ENCODE measurements at places on chromosomes 16 and 17.

- DNase-seq, result no peak
These were observed 673.8 kb downstream of the MAF start for GRCh38 chr16:78926723-78927210.

GRCh38 chr17:13594310-13594709 is 7.4 kb downstream of the HS3ST3A1 start:
- DNase-seq, result no peak

- DNase-seq, result no peak
These were observed 43.6 kb upstream of the HAPSTR1 start for GRCh38 chr16:9047689-9048301.

DNA sequence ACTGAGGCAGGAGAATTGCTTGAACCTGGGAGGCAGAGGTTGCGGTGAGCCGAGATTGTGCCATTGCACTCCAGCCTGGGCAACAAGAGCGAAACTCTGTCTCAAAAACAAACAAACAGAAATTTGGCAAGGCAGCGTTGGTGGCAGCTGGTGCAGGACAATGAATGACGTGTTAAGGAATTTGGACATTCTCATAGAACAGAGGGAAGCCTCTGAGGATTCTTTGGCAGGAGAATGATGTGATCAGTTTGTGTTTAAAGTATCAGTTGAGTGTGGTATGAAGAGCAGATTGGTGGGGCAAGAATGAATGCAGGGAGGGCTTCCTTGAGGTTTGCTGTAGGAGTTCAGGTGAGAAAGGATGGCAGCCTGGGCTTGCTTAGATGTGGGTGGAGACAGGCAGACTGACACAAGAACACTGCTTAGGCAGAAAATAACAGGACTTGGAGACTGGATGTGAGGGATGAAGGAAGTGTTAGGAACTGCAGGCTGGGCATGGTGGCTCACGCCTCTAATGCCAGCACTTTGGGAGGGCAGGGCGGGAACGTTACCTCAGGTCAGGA is 4.8 kb downstream of the CYB5D2 start:
- DNase-seq, result no peak

- DNase-seq, result no peak
These were observed 40.3 kb downstream of the HOXB1 start for GRCh38 chr17:48490451-48490892.

- no peak for DNase-seq
These were observed 28.4 kb upstream of the FOXK2 start for GRCh38 chr17:82491196-82491530.

GRCh38 chr16:89969741-89970410 is 21.3 kb downstream of the DEF8 start:
- no peak for DNase-seq

DNA sequence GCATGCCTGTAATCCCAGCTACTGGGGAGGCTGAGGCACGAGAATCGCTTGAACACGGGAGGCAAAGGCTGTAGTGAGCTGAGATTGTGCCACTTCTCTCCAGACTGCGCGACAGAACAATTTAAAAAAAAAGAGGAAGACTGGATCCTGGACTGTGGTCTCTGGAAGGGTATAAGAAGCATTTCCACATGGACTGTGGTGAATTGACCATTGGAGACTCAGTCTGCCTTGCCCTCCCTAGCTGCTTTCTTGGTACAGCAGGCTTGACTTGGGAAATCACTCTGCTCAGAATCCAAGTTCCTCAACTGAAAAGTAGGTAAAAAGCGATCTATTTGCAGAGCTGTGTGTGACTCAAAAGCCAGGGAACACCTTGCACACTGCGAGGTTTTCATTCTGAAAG is 1.0 kb upstream of the MGRN1 start:
- DNase-seq, result no peak

DNA sequence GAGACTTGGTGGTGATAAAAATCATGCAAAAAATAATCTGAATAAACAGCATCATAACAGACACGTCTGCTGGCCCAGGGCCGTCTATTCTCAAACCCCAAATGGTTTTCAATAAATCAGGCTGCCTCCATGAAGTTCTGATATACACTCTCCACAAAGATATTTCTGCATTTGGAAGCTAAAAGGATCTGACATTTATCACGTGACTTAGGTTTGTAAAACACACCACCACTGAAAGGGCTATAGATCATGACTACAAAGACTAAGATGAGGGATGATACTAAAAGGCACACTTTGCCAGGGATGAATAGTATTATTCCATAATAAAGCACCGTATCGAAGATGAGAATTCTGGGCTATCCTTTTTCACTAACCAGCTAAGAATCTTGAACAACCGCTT is 67.6 kb upstream of the ADAMTS18 start:
- DNase-seq, result no peak

DNA sequence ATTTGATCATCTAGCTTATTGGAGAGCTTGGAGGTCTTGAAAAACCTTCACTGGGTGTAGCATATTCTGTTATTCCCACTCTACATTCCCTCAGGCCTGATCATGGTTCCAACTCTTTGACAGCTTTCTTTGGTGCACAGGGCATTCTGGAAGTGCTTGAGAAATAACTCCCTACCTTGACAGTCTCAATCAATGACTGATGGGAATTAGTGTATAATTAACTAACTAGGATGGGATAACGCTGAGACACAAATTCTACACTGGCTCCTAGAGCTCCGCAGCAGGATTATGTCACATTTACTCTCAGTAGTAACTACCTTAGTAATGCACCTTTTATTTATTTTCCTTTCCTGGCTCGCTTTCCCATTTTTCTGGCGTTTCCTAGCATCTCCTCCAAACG is 236.4 kb downstream of the MAP2K6 start:
- no peak for DNase-seq

All from activated naive CD4-positive, alpha-beta T cell (primary cell).